RKO (cell line): ENCODE measurements at places on chromosomes 5 and 9.

DNA sequence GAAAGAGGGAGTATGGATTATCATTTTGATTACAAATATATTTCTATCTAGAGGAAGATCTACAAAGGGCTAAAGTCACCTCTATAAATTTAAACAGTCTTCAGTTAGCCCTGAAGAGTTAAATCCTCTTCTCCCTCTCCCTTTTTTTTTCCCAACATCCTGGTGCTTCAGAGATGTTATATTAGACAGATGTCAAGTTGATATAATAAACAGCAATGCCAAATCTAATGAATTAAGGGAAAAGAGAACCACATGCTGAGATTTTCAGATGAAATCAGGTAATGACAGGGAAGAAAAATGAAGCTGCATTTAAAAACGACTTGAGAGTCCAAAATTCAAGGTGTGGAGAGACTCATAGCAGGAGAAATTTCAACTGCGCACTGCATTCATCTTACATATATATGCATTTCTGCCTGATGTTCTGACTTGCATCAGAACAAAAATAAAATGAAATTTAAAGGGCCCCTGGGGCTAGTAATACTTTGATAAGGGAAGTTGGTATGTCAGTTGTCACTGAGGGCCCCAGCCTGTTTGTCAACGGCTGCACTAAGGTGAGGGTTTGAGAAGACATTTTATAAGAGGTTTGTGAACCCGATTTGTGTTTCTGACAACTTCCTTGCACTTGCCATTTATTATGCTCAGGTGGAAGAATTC, 338.9 kb upstream of the PANK3 start:
- no peak for DNase-seq

GRCh38 chr9:36997414-36997813, 36.7 kb downstream of the PAX5 start:
- no peak for DNase-seq

GRCh38 chr9:106860721-106861639, 2.0 kb upstream of the ZNF462 start:
- DNase-seq: peak; percentile 77

GRCh38 chr9:20012232-20012631, 223.4 kb upstream of the SLC24A2 start:
- DNase-seq: no peak

DNA sequence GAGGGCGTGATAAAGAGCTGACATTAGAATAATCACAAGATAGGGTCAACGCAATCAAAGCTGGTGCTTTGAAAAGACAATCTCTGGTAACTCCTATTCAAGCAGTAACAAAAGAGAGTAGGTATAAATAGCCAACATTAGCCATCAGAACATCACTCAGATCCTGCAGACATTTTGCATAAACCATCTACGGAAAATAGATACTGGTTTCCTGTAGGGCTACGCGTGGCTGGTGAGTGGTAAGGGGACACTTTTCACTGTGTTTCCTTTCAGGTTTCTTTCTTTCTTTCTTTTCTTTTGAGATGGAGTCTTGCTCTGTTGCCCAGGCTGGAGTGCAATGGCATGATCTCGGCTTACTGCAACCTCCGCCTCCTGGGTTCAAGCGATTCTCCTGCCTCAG, 22.3 kb downstream of the TTF1 start:
- DNase-seq: no peak

DNA sequence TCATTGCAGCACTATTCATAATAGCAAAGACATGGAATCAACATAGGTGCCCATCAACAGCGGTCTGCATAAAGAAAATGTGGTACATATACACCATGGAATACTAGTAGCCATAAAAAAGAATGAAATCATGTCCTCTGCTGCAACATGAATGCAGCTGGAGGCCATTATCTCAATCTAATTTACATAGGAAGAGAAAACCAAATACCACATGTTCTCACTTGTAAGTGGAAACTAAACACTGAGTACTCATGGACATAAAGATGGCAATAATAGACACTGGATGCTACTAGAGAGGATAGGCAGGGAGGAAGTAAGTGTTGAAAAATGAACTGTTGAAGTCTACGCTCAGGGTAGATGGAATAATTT, 203.9 kb upstream of the CDH9 start:
- no peak for DNase-seq

GRCh38 chr9:36029765-36030528, 6.8 kb upstream of the RECK start:
- peak; percentile 47 for DNase-seq

GRCh38 chr9:137833721-137834613, 43.6 kb upstream of the CACNA1B start:
- no peak for DNase-seq

- DNase-seq: peak; percentile 52
These were observed 24.0 kb downstream of the HNRNPK start for GRCh38 chr9:83956086-83956435.

DNA sequence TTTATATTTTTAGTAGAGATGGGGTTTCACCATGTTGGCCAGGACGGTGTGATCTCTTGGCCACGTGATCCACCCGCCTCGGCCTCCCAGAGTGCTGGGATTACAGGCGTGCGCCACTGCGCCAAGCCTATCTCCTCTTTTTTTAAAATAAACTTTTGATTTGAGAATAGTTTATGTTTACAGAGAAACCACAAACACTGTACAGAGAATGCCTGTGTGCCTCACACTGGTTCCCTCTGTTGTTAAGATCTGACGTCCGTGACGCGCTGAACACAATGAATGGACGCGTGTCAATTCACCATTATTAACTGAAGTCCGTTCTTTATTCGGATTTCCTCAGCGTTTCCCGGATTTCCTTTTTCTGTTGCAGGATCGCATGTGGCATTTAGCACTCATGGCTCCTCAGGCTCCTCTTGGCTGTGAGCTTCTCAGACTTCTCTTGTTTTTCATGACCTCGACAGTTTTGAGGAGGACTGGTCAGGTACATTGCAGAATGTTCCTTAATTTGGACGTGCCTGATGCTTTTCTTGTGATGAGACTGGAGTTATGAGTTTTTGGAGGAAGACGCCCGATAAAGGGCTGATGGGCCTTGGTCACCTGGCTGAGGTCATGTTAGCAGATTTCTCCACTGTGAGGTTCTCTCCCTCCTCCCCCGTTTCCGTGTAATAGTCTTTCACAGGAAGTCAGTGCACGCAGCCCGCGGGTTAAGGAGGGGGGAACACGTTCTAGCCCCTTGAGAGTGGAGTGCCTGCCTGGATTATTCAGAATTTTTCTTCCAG, 69.6 kb downstream of the ANKRD33B start:
- no peak for DNase-seq

DNA sequence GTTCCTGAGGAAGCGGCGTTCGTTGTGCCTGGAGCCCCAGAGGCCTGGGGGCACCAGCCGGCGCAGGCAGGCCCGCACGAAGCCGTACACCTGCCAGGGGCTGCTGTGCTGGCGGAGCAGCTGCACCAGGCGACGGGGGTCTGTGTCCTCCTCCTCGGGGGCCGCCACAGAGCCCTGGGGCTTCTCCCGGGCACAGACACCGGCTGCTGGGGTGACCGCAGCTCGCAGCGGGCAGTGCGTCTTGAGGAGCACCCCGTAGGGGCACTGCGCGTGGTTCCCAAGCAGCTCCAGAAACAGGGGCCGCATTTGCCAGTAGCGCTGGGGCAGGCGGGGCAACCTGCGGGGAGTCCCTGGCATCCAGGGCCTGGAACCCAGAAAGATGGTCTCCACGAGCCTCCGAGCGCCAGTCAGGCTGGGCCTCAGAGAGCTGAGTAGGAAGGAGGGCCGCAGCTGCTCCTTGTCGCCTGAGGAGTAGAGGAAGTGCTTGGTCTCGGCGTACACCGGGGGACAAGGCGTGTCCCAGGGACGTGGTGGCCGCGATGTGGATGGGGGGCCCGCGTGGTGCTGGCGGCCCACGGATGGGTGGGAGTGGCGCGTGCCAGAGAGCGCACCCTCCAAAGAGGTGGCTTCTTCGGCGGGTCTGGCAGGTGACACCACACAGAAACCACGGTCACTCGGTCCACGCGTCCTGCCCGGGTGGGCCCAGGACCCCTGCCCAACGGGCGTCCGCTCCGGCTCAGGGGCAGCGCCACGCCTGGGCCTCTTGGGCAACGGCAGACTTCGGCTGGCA, 1.3 kb downstream of the TERT start:
- no peak for DNase-seq

DNA sequence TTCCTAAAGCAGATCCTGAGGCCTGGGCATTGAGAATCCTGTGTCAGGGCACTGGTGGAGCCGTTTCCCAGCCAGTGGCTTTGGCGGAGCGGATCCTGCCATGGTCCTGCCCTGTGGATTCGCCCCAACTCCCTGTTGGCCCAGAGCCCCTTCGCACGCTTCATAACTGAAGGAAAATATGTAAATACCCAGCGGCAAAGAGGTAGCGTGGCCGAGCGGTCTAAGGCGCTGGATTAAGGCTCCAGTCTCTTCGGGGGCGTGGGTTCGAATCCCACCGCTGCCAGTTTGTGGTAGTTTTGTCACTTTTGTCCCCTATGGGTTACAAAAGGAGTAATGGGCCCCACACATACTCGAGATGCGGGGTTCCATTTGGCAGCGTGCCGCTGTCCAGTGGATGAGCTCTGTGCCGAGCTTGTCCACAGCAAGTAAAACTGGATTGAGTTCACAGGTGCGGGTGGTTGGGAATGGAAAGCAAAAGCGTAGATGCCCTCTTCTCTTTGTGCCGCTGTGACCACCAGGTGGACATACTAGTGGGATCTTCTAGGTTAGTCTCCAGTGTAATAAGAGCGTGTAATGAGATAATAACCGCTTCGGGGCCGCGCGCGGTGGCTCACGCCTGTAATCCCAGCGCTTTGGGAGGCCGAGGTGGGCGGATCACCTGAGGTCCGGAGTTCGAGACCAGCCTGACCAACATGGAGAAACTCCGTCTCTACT, 17.3 kb downstream of the TRIM7 start:
- peak; percentile 91 for DNase-seq

GRCh38 chr9:120009856-120010255, 570.1 kb downstream of the CDK5RAP2 start:
- DNase-seq: no peak

- no peak for DNase-seq
These were observed 72.1 kb upstream of the HSPB3 start for GRCh38 chr5:54383225-54383901.

- DNase-seq: no peak
These were observed 1027.7 kb downstream of the NR2F1-AS1 start for GRCh38 chr5:92553326-92553725.

GRCh38 chr9:91006046-91006445, 204.4 kb downstream of the SYK start:
- peak; percentile 19 for DNase-seq

DNA sequence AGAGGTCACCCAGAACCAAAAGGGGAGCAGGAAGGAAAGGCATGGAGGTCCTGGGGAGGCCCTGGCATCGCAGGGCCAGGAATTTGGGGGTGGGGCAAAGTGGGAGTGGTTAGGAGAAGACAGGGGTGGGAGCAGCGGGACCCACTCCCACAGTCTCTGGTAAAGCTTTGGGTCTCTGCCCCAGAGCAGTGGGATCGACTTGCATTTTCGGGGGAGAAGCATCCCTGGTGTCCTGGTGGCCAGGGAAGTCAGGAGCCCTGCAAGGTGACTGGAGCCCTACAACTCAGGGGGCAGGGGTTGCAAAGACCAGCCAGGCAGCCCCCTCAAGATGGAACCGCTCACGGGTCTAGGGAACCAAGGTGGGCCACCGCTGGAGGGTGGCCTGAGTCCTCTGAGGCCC, 22.4 kb upstream of the GTF3C5 start:
- DNase-seq: no peak
